AG08395 (cell line): ENCODE measurements at places on chromosomes 2 and 18.
A peak's percentile ranks its signal among the peaks of the same experiment; 100 is the strongest.

GRCh38 chr18:10791169-10791831, 265.5 kb downstream of the NAPG start:
- DNase-seq, result no peak

DNA sequence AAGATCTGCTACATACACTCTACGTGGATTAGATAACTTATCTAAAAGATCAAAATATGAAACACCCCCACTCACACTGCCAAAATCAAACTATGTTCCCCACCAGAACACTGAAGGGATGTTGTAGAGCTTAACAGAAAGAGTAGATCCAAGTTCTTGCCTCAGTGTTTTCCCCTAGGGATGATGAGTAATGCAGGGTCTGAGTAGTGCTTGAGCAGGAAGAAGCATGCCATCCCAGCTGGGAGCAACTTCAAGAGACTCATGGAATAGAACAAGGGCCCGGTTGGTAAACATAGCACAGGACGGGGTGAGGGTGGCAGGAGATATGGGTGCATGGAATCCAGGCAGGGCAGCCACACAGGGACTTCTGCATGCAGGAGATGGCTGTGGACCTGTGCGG, 74.3 kb downstream of the SNTG2 start:
- peak; percentile 63 for DNase-seq

GRCh38 chr2:135674453-135674852, 67.2 kb upstream of the UBXN4 start:
- no peak for DNase-seq

- peak; percentile 14 for DNase-seq
These were observed 45.4 kb downstream of the TTN start for GRCh38 chr2:178761759-178762371.

DNA sequence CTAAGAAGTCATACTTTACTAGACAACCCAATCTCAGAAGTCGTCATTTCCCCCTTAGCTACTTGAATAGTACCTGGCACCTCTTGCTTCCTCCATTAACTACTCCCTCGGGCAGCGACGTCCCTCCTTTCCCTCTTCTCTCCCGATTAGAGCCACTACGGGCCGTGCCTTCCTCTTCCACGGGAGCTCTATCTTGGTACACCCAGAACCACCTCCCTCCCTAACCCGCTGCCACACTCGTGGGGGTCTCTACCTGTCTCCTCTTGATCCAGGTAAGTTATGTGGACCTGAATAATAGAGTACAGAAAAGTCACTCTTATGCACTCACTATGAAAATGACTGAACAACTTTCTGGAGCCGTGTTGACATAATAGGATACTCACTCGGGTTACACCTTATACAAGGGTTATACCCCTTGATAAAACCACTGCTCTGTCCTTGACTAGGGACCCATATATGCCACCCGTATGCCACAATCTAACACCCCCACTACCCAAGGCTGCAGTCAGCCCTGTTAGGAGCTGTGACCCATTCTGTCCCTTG, 595 bp upstream of the HDHD2 start:
- DNase-seq, result no peak

DNA sequence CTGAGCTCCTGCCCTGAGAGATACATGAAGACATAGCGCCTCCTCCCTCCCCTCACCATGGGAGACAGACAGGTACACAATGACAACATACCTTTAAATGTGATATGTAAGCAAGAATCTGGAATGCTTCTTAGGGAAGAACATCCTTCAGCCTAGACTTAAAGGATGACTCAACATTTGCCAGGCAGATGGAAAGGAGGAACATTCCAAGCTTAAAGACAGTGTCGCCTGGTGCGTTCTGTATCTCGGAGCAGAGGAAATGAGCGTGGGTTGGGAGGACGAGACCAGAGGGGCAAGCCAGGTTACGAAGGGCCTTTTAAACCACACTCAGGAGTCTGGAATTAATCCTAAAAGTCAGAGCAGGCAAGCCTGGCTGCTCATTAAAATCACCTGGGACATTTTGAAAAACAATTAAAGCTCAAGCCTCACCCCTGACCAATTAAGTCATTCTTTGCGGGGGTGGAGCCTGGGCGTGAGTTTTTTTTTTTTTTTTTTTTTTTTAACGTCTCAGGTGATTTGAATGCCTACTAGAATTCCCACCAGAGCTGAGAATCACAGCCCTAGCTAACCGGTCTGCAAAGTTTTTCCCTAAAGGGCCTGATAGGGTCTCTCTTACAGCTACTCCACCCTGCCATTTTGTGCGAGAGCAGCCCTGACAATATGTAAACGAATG, 131.2 kb upstream of the SEC11C start:
- DNase-seq, result peak; percentile 36

GRCh38 chr2:60633615-60634014, 80.2 kb upstream of the BCL11A start:
- no peak for DNase-seq

GRCh38 chr2:39181297-39181696, 60.4 kb upstream of the SOS1 start:
- DNase-seq, result no peak

- no peak for DNase-seq
These were observed 45.1 kb downstream of the SH3BP4 start for GRCh38 chr2:234996941-234997270.

- peak; percentile 78 for DNase-seq
These were observed 45.6 kb upstream of the SLC1A4 start for GRCh38 chr2:64943387-64944150.
